ENCODE measurements at places on chromosomes 3 and 15. TPM values are rescaled to one million over a fixed set of nuclear protein-coding genes. Genes with fewer than 3 reads are reported as not detected.

Gene CCDC174
- total RNA-seq, result 11.3 TPM

Gene CD200R1
- total RNA-seq, result 0.25 TPM

Gene DTX3L
- 3.4 TPM for total RNA-seq

Gene CX3CR1
- total RNA-seq, result 5.9 TPM

Gene CCDC54
- total RNA-seq, result 0.25 TPM

Gene SYNPR
- total RNA-seq, result 44.5 TPM

Gene ASB14
- not detected for total RNA-seq

Gene TMCO5A
- not detected for total RNA-seq

Gene NOX5
- total RNA-seq, result not detected

Gene FANCD2OS
- total RNA-seq, result not detected

Gene AGBL1
- total RNA-seq, result 0.98 TPM

Gene CCDC33
- total RNA-seq, result 0.25 TPM

Gene KCNAB1
- total RNA-seq, result 19.9 TPM

Gene C15orf40
- total RNA-seq, result 6.1 TPM

Gene CHSY1
- 18.7 TPM for total RNA-seq

Gene CP
- 0.98 TPM for total RNA-seq

Gene IL17RB
- 2.2 TPM for total RNA-seq

Gene ZNF620
- 9.3 TPM for total RNA-seq

Gene RYR3
- 12.5 TPM for total RNA-seq

Gene ZFYVE19
- 14.5 TPM for total RNA-seq

Gene FGF7
- total RNA-seq, result 1.2 TPM

Gene ATP2B2
- 76.2 TPM for total RNA-seq

Gene TTC21A
- 2.0 TPM for total RNA-seq

Gene RAB5A
- 73.0 TPM for total RNA-seq

Gene ATP8B4
- 4.4 TPM for total RNA-seq

Gene P2RY1
- total RNA-seq, result 11.6 TPM

Gene ISY1
- 8.1 TPM for total RNA-seq

Gene KNL1
- 3.7 TPM for total RNA-seq

Gene SEMA3G
- total RNA-seq, result 3.7 TPM

Gene HYKK
- total RNA-seq, result 0.49 TPM

Gene DUOXA2
- total RNA-seq, result not detected

Gene KAT2B
- total RNA-seq, result 14.5 TPM

Gene ZSCAN2
- total RNA-seq, result 25.1 TPM

Gene MYO1E
- total RNA-seq, result 13.8 TPM

Gene THPO
- under 0.01 TPM for total RNA-seq

Gene LDHAL6B
- not detected for total RNA-seq

Gene RPL15
- 1,999 TPM for total RNA-seq

Gene PCLAF
- 0.74 TPM for total RNA-seq

Gene SLC28A2
- not detected for total RNA-seq

Gene PPARG
- 1.7 TPM for total RNA-seq

Gene TMC3
- 0.25 TPM for total RNA-seq

Gene ACAA1
- 22.1 TPM for total RNA-seq

Gene RFC4
- 22.9 TPM for total RNA-seq
